SIG-M5 (cell line): ENCODE measurements at places on chromosomes 4 and X.

GRCh38 chr4:186472948-186473347, 82.4 kb downstream of the MTNR1A start:
- no peak for DNase-seq

DNA sequence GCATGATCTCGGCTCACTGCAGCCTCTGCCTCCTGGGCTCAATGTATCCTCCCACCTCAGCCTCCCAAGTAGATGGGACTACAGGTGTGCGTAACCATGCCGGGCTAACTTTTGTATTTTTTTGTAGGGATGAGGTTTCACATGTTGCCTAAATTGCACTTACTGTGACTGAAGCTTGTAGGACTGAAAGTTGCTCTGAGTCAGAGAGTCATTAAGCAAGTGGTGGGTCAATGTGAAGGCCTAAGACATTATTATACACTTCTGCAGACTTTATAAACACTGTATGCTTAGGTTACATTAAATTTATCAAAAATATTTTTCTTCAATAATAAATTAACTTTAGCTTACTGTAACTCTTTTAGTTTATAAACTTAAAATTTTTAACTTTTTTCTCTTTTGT, 170.2 kb downstream of the FAT4 start:
- no peak for DNase-seq

GRCh38 chrX:153968754-153969124, 2.9 kb downstream of the HCFC1 start:
- no peak for DNase-seq

DNA sequence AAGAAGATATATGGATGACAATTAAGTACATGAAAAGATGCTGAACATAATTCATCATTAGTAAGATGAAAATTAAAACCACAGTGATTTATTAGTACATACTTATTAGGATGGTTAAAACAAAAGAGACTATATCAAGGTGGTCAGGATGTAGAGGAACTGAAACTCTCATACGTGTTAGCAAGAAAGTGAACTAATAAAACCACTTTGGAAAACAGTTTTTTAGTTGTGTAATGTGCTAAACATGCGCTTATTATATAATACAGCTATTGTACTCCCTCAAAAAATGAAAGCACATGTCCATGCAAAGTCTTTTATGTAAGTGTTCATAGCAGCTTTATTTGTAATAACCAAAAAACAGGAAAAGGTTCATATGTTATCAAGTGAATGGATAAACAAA, 89.9 kb upstream of the KCTD8 start:
- no peak for DNase-seq

DNA sequence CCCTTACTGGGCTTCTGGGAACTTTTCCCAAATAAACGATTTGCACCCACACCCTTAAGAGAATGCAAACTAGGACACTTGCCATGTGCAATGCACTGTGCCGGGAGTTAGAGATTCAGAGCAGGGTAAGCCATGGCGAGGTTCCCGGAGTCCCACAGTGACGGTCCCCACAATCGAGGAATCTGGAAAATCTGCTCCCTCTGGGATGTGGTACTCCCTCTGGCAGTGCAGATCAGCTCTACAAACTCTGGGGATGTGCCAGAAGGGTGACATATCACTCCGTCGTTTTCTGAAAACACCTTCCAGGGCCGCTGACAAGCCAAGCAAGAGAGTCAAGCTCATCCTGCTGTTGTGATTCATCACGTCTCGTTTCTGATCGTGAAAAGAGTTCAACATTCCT, 537.5 kb downstream of the BCOR start:
- DNase-seq, result no peak

DNA sequence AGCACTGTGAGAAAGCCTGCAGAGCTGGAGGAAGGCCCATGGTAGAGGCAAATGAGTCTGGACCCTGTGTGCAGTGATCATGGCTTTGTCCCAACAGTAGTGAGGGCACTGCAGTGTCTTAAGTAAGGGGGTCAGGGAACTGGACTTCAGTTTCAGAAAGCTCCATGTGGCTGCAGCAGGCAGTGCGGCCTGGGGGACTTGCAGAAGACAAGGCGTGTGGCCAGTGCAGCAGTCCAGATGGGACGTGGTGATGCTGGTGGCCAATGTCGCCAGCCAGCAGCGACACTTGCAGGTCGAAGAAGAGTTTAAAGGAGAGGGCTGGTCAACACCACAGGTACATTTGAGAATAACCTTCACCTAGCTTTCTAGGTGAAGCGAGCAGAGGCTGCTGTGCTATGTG, 113.4 kb downstream of the ZNF827 start:
- no peak for DNase-seq

GRCh38 chrX:65017451-65017850, 41.2 kb upstream of the ZC4H2 start:
- no peak for DNase-seq

DNA sequence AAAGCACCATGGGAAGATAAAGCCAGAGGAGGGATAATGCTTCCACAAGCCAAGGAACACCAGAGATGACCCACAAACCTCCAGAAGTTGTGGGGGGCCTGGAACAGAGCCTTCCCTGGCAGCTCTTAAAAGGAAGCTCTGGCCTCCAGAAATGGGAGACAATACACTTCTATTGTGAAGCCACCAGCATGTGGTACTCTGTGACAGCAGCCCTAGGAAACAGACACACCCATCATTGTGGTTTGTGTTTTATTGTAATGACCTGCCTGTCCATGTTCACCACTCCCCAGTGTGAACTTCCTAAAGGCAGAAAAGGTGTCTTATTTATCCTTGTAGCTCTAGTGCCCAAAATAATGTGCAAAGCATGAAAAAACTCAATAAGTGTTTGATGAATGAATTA, 264.1 kb upstream of the GATB start:
- no peak for DNase-seq

- no peak for DNase-seq
Observed at GRCh38 chrX:71493111-71493613, 39.7 kb upstream of the OGT start.

- DNase-seq, result no peak
Observed at GRCh38 chrX:149527705-149528104, 13.1 kb upstream of the EOLA1 start.

DNA sequence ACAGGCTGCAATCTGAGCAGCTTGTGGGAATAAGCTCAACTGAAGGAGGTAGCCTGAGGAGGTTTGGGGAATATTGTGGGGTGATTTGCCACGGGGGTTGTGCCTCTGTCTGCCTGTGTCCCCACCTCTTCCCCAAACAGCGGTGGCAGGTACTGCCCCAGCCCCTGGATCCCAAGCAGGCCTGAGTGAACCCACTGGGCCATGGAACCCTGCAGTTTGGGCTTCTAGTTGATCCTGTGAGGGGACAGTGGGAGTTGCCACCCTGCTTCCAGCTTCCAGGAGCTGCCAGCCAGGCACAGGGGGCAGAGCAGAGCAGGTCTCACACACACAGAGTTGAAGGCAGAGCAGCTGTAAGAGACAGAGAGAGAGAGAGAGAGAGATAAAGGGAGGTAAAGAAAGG, 97.4 kb downstream of the PJA1 start:
- DNase-seq, result no peak
